ENCODE measurements at places on chromosomes 4 and X.

- DNase-seq = no peak
Measured at GRCh38 chr4:8600686-8601085, 8.1 kb downstream of the CPZ start.

DNA sequence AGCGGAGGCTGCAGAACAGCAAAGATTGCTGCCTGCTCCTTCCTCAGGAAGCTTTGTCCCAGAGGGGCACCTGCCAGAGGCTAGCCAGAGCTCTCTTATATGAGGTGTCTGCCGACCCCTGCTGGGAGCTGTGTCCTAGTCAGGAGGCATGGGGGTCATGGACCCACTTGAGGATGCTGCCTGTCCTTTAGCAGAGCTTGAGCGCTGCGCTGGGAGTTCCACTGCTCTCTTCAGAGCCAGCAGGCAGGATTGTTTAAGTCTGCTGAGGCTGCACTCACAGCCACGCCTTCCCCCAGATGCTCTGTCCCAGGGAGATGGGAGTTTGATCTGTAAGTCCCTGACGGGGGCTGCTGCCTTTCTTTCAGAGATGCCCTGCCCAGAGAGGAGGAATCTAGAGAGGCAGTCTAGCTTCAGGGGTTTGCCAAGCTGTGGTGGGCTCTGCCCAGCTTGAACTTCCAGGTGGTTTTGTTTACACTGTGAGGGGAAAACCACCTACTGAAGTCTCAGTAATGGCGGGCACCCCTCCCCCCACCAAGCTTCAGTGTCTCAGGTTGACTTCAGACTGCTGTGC, 10.9 kb downstream of the DCK start:
- DNase-seq = no peak

GRCh38 chr4:118981171-118981838, 92.7 kb downstream of the SYNPO2 start:
- DNase-seq = no peak

- no peak for DNase-seq
Measured at GRCh38 chr4:168522829-168523489, 26.1 kb downstream of the PALLD start.

GRCh38 chr4:40612831-40613230, 16.8 kb downstream of the RBM47 start:
- DNase-seq = no peak

DNA sequence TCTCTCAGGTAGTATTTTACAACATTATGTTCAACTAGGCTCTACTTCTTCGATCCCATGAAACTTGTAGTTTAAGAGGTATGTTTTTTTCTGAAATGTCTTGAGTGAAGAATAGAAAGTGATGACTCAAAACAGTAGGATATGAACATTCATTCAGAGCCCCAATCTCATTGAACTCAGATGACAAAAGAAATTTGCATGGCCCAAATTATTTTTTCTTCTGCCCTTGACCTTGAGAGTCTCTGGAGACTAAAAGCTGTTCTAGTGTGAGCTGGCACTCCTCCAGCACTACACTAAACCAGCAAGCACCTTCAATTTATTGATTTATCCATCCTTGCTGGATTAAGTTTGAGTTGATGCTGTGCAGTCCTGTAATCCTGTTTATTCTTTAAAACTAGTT, 4.0 kb downstream of the DCLK2 start:
- DNase-seq = no peak

DNA sequence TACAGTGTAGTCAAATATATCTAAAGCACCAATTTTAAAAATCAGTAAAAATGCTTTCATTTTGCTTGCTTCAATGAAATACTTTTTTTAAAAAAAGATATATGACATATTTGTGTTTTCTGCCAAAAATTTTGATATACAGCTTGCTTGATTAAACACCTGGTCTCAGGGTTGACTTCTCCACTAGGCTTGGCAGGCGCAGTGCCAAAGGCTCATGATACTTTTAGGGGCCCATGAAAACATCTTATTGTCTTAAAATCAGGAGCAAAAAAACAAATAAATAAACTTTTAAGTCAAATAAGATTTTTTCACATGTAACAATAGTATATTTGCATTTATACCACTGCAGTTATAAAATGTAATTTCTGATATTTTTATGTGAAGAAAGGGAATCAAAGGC, 95.6 kb downstream of the ADGRA3 start:
- DNase-seq = no peak

- DNase-seq = no peak
Measured at GRCh38 chr4:55742655-55743202, 76.9 kb upstream of the EXOC1L start.

GRCh38 chr4:17238633-17239032, 273.3 kb downstream of the QDPR start:
- DNase-seq = no peak

GRCh38 chr4:154314248-154314647, 177.4 kb downstream of the DCHS2 start:
- no peak for DNase-seq

GRCh38 chr4:143287572-143287923, 49.1 kb upstream of the GAB1 start:
- DNase-seq = no peak

DNA sequence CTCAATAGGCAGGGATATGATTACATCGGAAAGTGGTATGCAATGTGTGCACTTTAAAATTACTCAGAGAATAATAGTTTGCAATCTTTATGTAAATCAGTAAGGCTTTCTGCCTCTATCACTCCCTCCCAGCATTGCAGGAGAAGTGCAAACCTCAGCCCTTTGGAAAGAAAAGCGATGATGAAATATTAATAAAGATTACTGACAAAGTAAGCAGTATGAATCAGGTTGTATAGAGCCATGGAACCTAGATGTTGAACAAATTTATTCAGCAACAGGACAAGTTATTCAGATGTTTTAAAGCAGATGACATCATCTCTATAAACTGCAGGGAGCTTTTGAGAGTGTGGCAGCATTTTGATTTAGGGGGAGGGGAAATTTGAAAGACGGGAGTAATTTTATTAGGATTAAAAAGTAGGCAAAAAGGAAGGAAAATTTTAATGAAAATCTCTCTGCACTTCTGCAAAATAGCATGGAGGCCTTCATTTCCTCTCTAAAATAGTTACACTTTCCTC, 631.7 kb upstream of the GRIA3 start:
- no peak for DNase-seq

- no peak for DNase-seq
Measured at GRCh38 chr4:6021831-6022606, 3.8 kb upstream of the C4orf50 start.

GRCh38 chr4:140659943-140660700, 91.4 kb upstream of the UCP1 start:
- no peak for DNase-seq

GRCh38 chr4:8289151-8289750, 19.7 kb downstream of the HTRA3 start:
- no peak for DNase-seq

- no peak for DNase-seq
Measured at GRCh38 chr4:1080961-1081688, 32.2 kb downstream of the RNF212 start.

- no peak for DNase-seq
Measured at GRCh38 chrX:37757082-37757481, 22.8 kb upstream of the CYBB start.

DNA sequence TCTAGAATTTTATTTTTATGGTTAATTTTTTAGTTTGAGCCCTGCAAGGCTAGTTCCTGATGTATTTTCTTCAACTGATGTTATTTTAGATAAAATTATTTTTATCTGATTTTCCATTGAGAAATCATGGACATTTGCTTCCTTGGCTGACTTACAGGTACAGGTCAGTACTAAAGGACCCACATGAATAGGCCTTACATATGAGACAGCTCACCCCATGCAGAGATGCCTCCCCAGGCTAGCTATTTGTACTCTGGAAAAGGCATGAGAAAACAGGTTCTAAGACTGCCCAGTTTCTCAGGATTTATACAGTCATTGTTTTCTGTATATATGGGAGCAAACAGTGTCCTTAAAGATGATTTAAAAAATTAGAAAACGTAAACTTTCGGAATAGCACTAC, 255.5 kb downstream of the BMPR1B start:
- DNase-seq = no peak

All from stimulated activated CD8-positive, alpha-beta memory T cell treated with anti-CD3 and anti-CD28 coated beads, Interleukin-2, amount 100 ng/mL, for 1 hour (primary cell).